ENCODE measurements at places on chromosomes 12 and 14.

GRCh38 chr14:87567618-87568295 lies 425.2 kb downstream of the GALC start:
- no peak for DNase-seq

DNA sequence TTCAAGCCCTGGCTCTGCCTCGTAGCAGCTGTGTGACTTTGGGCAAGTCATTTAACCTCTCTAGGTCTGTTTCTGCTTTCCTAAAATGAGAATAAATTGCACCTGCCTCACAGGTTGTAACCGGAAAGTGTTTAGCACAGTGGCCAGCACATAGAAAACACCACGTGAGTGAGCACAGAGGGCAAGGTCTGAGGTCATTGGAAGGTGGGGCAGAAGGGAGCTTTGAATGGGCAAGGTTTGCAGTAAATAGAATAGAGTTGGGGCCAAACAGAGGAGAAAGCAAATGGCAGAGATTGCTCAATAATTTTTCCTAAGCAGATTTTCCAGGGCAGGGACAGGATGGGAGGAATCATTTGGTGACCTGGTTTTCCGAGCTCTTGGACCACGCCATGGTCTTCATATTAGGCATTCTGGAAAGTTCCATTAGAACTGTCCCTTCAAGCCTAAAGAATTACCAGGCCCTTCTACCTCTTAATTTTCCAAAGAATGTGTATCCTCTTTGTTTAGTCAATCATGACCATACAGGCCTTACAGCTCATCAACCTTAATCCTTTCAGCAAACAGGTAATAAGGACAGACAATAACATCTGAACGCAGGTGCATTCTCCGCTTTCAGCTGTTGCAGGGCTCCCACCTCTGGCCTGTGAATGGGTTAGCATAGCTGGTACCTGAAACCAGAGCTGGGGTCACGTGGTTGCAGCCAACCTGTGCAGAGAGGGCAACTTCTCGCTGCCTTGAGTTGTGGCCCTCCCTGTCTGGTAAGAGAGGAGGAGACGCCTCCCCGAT lies 53.8 kb downstream of the VWF start:
- DNase-seq, result no peak

DNA sequence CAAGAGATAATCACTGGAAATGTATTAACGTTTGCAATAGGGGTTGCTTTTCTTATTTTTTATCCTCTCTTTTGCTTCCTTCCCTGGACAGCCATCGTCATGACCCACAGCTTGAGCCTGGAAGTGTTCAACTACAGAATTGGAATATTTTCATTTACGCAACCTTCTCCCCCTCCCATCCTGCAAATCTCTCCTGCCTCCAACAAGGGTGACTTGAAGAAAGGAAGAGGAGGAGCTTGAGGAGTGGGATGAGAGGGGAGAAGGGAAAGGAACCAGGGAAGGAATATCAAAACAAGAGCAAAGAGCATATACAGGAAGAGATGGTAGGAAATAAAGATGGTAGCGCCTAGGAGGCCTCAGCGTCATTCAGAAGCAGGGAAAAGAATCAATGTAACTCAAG lies 1.6 kb upstream of the MANSC4 start:
- DNase-seq, result no peak

DNA sequence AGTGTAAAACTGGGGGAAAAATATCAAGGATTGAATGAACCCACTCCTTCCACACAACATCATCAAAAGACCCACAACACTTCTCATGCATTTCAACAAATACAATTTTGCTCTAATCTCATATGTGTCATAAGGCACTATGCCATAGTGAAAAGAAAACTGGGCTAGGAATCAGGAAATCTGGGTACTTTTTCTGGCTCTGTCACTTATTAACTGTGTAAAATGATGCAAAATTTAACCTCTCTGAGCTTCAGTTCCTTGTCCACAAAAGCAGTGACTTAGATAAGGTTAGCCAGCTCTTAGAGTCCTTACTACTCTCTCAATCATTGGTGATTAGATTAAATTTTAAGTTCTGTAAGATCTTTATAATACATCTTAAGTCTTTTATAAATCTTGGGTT lies 250.5 kb upstream of the SOX5 start:
- DNase-seq, result no peak

GRCh38 chr12:8065991-8066594 lies at the start of gene C3AR1:
TSS of gene C3AR1 (minus strand) at chr12:8066359. CDS start at chr12:8060185, 6,174 bp downstream.
- DNase-seq, result peak; percentile 19

DNA sequence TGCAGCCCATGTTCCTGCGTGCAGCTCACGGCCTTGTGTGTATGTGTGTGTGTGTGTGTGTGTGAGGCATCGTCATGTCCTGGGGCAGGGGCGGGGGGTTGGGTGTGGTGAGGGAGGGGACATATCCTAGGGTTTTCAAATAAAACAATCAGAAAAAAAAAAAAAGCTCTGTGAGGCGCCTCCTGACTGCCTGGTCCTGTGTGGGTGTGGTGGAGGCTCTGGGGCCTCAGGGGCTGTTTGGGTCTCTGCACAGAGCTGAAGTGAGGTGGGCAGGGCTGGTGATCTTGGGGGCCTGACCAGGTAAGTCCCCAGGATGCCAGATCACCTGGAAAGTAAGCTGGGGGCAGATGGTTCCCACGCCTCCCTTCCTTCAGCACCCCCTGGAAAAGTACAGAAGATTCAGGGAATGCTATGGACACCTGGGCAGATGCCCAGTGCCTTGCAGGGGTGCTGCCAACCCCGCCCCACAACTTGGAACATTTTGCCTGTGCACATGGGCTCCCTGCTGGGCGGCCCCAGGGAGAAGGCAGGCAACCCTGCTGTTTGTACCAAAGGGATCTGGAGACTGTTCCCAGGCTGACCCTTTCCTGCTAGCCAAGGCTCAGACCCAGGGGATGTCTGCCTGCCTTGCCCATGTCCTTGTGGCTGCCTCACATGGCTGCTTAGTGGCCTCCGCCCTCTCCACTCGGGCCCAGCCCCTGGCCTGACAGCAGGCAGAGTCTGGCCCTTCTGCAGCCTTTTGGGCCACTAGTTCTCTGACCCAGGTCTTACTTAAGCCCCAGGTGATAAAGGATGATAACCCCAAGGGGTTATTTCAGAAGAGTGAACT lies 28.8 kb downstream of the CLSTN3 start:
- no peak for DNase-seq

DNA sequence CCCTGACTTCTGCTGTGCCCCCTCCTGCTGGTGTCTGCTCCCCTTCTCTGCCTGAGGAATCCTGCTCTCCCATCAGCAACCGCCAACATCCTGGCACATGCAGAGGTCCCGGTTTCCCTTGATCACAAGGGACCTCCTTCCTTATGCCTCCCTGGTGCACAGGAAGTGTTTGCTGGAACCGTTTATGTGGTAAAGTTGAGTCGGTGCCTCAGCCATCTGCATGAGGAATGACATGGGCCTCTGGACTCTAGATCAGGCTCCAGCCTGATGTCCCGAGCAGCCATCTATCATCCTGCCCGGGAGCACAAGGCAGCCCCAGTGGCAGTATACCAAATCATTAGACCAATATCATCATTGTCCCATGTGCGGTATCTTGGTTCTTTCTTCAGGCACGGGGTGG lies 90.4 kb downstream of the BORCS5 start:
- DNase-seq, result no peak

GRCh38 chr12:9332564-9332963 lies 124.4 kb upstream of the PZP start:
- no peak for DNase-seq

DNA sequence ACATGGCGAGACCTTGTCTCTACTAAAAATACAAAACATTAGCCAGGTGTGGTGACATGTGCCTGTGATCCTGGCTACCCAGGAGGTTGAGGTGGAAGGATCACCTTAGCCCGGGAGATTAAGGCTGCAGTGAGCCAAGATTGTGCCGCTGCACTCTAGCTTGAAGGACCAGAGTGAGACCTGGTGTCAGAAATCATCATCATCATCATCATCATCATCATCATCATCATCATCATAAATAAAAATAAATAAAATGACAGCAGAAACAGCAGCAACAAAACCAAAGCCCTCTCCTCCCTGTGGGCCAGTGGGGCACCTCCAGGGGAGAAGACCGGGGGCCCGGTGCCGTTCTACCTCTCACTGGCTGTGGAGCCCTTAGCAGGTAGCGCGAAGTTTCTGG lies 281.9 kb upstream of the CRY1 start:
- DNase-seq, result no peak

GRCh38 chr12:109202770-109203169 lies 86.4 kb downstream of the ACACB start:
- DNase-seq, result no peak

GRCh38 chr12:121781998-121782979 lies 11.2 kb downstream of the RHOF start:
- no peak for DNase-seq

DNA sequence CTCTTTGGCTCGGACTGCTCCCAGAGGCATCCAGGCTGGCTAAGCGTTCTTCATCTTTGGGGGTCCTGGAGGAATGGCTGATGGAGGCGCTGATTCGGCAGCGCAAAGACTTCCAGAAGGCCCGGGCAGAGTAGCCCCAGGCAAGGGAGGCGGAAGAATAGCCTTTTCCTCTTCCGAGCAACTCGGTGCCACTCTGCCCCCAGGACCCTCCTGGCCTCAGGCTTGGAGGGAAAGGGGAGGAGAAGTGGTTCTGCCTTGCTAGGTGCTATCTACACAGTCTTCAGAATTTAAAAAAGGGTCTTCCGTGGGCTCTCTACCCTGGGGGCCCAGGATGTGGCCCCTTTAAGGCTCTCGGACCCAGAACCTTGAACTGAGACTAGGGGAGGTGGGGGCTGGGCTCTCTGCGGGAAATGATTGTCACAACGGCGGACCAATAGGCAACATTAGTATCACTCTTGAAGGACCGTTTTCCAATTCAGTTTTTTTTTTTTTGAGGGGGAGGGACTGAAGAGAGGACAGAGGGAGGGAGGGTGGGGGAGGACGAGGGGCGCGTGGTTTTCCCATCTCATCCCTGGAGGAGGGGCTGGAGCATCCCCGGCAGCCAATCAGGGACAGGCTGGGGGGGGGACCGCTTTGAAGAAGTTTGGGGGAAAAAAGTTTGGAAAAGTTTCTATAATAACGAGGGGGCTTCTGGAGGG lies at the start of gene NFATC4:
NFATC4 (plus strand) TSS at position 671 of the 698 bp plus-strand sequence. CDS start 157 bp downstream, outside the sequence.
- no peak for DNase-seq

DNA sequence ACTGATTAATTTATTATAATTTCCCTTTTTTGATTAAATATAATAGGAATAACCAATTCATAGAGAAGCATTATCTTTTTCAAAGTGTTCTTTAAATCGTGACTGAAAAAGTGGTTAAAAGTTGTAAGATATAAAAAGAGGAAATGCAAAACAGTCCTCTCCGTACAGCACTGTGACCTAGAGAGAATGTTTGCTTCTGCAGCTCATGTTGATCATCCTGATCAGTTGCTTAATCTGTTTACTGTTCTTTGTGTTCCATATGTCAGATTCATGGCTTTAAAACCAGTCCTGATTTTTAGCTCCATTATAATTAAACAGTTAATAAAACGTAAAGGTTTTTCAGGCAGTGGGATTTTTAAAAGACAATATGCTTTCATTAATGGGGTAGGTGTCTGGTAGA lies 4.7 kb downstream of the TTC8 start:
- DNase-seq, result no peak

- no peak for DNase-seq
Measured at GRCh38 chr14:44914849-44915248, 46.9 kb downstream of the KLHL28 start.

DNA sequence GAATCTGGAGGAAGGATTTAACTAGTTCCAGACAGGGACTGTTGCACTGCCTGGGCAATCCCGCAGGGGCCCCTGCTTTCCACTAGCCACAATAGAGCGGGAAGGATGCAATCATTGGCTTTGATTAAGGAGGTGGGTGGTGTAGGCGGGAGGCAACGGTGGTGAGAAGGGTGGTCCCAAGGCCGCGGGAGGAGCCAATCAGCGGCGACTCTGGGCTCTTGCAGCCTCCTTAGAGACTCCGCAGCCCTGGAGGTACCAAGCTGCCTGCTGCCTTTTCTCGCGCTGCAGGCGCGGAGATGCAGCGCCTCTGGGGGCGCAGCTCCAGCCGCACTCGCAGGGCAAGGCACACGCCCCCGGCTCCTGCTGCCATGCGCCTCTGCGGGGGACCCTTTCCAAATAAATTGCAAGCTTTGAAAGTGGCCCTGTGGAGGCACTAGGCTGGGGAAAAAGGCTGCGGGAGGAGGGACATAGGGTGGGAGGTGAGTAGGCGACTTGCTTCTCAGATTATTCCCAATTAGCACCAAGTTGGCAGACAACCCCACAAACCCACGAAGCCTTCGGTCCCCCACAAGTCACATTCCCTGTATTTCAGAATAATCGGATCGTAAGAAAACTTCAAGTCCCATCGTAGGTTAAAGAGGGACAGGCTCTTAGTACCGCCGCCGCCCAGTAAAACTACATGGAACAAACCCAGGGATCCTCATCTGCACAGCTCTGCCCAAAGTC lies 858 bp upstream of the KCNA1 start:
- no peak for DNase-seq

- DNase-seq, result no peak
Measured at GRCh38 chr12:3259973-3260372, 182.8 kb downstream of the TSPAN9 start.

DNA sequence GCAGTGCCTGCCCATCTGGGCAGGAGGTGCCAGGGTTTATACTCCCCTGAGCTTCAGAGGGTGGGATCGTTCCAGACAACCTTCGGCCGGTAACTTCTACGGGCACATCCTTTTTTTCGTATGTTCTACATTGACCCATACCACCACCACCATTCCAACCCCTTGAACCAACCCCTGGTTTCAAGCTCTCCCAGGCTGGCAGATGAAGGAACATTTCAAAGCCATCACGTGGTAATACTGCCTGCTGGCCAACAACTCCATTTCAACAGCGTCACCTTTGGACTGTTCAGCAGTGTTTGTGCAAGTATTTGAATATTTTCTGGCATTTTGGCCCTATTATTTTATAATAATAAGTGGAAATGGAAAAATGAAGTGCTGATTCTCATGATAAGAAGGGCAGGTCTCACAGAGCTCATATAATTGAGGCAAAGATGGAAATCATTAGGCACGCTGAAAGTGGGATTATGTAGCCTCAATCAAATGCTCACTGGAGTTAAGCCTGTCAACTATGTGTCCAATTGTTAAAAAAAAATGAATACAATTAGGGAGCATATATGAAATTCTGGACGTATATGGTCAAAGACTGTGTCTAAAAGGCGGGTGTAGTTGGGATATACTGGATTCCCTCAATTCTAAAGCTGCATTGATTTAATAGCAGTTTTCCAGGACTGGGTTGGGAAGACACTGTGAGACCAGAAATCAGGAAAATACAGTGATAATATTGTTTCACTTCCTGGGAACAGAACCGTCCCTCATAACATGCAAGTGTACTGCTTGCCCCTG lies 162.1 kb downstream of the ZFP36L1 start:
- DNase-seq, result no peak

- no peak for DNase-seq
Measured at GRCh38 chr14:24095271-24096068, 1.4 kb downstream of the PCK2 start.

GRCh38 chr12:50776749-50777728 lies 13.1 kb downstream of the ATF1 start:
- no peak for DNase-seq

DNA sequence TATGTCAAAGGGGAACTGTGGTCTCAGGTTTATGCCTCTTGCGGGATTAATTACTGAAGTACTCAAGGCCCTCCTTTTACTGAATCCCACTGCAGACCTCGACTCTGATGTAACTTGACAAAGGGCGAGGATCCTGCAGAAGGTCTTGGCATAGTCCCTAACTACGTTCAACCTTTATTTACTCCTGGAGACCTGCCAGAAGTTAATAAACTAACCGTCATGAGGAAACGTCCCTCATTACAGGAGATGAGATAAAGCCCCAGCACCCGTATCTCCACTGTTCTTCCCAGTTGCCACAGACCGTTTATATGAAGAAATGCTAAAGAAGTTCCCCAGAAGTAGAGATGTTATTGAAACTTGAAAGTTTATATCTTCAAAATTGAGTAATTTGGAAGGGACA lies 190.9 kb downstream of the ETV6 start:
- no peak for DNase-seq
